ENCODE measurements at places on chromosomes 13 and 19. TPM values are rescaled to one million over a fixed set of nuclear protein-coding genes. Genes with fewer than 3 reads are reported as not detected.

DNA sequence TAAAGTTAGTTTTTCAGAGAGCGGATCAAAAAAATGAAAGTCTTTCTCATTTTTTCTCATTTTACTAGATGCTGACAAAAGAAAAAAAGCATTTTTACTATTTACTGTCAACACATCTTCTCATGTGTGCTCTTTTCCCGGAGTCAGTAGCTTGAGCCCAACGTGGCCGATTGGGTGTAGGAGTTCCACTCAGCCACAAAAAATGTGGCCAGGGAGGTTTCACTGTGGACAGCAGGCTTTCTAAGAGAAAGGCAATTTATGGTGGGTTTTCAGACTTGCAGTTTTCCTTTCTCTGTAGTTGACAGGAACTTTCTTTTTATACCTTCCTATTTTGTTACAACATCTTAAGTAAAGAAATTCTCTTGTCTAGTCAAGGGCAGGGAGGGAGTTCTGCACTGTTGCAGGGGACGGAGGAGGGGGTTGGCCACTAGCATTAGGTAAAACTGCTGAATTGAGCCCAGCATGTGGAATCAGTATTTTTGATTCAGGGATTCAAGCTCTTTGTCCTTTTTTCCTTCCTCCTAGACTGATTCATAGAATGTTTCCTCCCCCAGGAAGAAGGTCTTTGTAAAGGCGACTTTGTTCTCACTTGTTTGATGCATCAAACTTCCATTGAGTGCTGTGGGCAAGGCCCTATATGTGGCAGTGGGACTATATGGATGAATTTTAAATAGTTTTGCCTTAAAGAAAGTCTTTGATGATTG lies 123.1 kb downstream of the B3GLCT start:
- peak; percentile 60 for DNase-seq
- H3K27me3 ChIP-seq = no peaks in the 10 kb centered on the region
- no peak overlapping the region for H3K27ac ChIP-seq
- no peaks in the 10 kb centered on the region for H3K4me1 ChIP-seq
- H3K4me3 ChIP-seq = no peak overlapping the region

DNA sequence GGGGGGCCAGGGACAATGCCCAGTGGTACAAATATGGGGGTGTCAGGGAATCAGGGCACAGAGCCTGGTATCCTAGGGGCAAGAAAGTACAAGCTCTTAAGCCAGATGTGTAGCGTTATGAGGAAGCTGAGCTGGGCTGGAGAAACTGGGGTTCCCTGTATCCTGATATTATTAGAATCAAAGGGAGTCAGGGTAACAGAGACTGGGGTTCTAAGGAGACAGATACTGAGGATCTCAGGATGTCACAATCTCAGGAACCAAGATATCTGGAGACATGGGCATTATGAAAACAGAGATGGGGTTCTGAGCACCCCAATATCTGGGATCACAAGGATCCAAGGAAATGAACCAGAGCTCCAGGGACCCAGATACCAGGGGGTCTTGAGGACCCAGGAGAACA lies 784 bp downstream of the BCL3 start:
- H3K4me3 ChIP-seq = peak overlapping the region; percentile 76
- H3K27me3 ChIP-seq = no peaks in the 10 kb centered on the region
- H3K4me1 ChIP-seq = peaks cover 90% of the 10 kb centered on the region
- H3K36me3 ChIP-seq = peaks cover 28% of the 10 kb centered on the region

Gene OLFM2
- total RNA-seq = 12.5 TPM

- H3K27ac ChIP-seq = no peak overlapping the region
- no peak overlapping the region for H3K4me3 ChIP-seq
- DNase-seq = no peak
- H3K4me1 ChIP-seq = no peaks in the 10 kb centered on the region
- H3K27me3 ChIP-seq = no peaks in the 10 kb centered on the region
- no peaks in the 10 kb centered on the region for H3K36me3 ChIP-seq
These were observed 227.1 kb downstream of the GGACT start for GRCh38 chr13:100361504-100361903.

GRCh38 chr13:81058211-81058915 lies 717.4 kb upstream of the SPRY2 start:
- H3K4me1 ChIP-seq = no peaks in the 10 kb centered on the region
- no peaks in the 10 kb centered on the region for H3K36me3 ChIP-seq
- no peak for DNase-seq
- no peak overlapping the region for H3K27ac ChIP-seq

DNA sequence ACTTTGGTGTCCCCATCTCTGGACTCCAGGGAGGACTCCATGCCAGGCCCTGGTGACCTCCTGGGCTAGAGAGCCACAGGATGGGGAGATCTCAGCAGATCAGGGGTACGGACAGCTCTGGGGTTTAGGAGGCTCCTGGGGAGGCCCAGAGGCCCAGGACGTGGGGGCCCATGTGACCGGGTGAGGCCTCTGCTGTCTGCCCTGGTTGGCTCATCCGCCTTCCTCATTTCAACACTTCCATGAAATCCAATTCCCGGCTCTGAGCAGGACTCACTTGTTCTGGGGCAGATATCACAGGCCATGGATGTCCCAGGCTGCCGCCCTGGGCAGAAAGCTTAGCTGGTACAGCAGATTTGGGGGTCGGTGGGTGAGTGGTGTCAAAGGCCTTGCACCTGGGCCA lies 1.1 kb upstream of the PRAM1 start:
- H3K36me3 ChIP-seq = no peaks in the 10 kb centered on the region
- H3K4me1 ChIP-seq = peaks cover 20% of the 10 kb centered on the region
- DNase-seq = no peak

Gene HRC
- total RNA-seq = 3.4 TPM

DNA sequence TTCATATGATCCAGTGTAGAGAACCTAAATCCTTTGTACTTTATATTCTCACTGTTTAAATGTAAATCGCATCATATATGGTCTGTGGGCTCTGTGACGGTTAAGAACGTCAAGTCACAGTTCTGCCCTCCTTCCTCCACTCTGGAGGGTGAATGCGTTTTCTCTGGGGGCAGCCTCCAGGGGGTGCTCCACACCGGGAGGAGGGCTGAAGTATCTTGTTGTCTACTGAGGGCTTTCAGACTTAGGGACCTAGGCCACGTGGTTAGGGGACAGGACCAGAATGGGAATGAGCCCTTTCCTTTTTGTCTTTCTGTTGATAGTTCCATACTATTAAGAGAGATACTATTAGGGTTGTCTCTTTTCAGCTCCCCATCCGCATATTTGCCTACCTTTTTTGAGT lies 504.9 kb downstream of the FGF9 start:
- H3K27ac ChIP-seq = no peak overlapping the region
- DNase-seq = no peak
- H3K36me3 ChIP-seq = no peaks in the 10 kb centered on the region
- no peaks in the 10 kb centered on the region for H3K4me1 ChIP-seq
- H3K4me3 ChIP-seq = no peak overlapping the region
- no peaks in the 10 kb centered on the region for H3K27me3 ChIP-seq

Gene UGGT2
- total RNA-seq = 48.6 TPM

GRCh38 chr13:41579168-41579567 lies 121.8 kb downstream of the RGCC start:
- H3K4me3 ChIP-seq = no peak overlapping the region
- no peak for DNase-seq
- no peaks in the 10 kb centered on the region for H3K27me3 ChIP-seq
- peaks cover 1% of the 10 kb centered on the region for H3K36me3 ChIP-seq

- H3K4me1 ChIP-seq = peaks cover 16% of the 10 kb centered on the region
- peaks cover 82% of the 10 kb centered on the region for H3K36me3 ChIP-seq
- no peak overlapping the region for H3K27ac ChIP-seq
- no peaks in the 10 kb centered on the region for H3K27me3 ChIP-seq
These were observed 52.0 kb downstream of the EPS15L1 start for GRCh38 chr19:16419669-16420335.

DNA sequence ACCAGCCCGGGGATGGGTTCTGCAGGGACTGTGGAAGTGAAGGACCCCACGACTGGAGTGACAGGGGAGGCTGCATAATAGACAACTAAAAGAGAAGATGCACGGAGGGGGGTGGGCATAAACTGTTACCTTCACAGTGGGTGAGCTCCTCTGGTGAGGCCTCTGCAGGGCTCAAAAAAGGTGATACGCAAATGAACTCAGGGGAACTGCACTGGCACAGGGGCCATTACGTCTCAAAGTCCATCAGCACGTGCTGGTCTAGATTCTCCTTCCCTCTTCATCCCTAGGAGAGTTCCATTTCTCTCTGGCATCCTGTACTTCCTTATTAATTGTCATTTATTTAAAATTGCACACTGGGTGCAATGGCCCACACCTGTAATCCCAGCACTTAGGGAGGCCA lies 8.1 kb upstream of the FFAR2 start:
- peaks cover 43% of the 10 kb centered on the region for H3K27me3 ChIP-seq
- no peak overlapping the region for H3K4me3 ChIP-seq
- peaks cover 21% of the 10 kb centered on the region for H3K4me1 ChIP-seq
- no peak for DNase-seq
- no peak overlapping the region for H3K27ac ChIP-seq

- H3K27me3 ChIP-seq = no peaks in the 10 kb centered on the region
- H3K4me1 ChIP-seq = peaks cover 28% of the 10 kb centered on the region
- peaks cover 92% of the 10 kb centered on the region for H3K36me3 ChIP-seq
- H3K27ac ChIP-seq = peak overlapping the region; percentile 91
- no peak overlapping the region for H3K4me3 ChIP-seq
These were observed 14.5 kb upstream of the SPC24 start for GRCh38 chr19:11169896-11170678.

Gene SSC5D
- 10.1 TPM for total RNA-seq

Gene TMTC4
- total RNA-seq = 8.4 TPM

DNA sequence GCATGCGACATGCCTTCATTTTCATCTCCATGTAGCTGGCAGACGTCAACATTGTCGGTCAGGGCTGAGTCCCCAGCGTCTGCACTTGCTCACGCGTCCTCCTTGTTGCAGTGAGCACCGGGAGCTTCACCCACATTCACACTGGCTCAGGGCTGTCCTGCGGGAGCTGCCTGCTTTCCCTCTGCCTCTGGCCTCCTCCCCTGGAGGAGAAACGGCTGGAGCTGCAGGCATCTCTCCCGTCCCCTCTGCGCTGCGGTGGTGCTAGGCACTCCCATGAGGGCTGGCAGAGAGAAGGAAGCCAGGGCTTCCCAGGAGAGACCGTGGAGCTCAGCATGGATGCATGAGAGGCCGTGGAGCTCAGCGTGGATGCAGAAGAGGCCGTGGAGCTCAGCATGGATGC lies 18.4 kb upstream of the TMEM255B start:
- H3K4me1 ChIP-seq = no peaks in the 10 kb centered on the region
- H3K27ac ChIP-seq = no peak overlapping the region
- no peaks in the 10 kb centered on the region for H3K36me3 ChIP-seq
- no peak overlapping the region for H3K4me3 ChIP-seq
- no peak for DNase-seq

- H3K27ac ChIP-seq = no peak overlapping the region
- no peak overlapping the region for H3K4me3 ChIP-seq
- no peaks in the 10 kb centered on the region for H3K27me3 ChIP-seq
- no peaks in the 10 kb centered on the region for H3K4me1 ChIP-seq
- H3K36me3 ChIP-seq = no peaks in the 10 kb centered on the region
- DNase-seq = no peak
These were observed 241.2 kb downstream of the ABCC4 start for GRCh38 chr13:95060014-95060519.

DNA sequence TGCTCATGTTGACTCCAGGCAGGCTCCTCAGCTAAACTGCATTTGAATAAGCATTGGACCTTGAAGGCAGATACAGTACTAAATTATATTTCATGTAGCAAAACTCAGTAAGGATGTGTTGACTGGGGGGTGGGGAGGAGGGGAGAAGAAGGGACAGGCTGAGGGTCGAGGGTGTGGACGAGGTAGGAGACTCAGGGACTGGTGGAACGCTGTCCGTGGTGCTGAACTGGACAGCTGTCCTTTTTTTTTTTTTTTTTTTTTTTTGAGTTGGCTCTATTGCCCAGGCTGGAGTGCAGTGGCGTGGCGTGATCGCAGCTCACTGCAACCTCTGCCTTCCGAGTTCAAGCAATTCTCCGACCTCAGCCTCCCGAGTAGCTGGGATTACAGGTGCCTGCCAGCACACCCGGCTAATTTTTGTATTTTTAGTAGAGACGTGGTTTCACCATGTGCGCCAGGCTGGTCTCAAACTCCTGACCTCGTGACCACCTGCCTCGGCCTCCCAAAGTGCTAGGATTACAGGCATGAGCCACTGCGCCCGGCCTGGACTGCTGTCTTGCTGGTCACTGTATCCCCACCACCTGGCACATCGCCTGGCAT lies 33.2 kb upstream of the CASP14 start:
- no peak overlapping the region for H3K4me3 ChIP-seq
- no peak for DNase-seq
- H3K4me1 ChIP-seq = no peaks in the 10 kb centered on the region

DNA sequence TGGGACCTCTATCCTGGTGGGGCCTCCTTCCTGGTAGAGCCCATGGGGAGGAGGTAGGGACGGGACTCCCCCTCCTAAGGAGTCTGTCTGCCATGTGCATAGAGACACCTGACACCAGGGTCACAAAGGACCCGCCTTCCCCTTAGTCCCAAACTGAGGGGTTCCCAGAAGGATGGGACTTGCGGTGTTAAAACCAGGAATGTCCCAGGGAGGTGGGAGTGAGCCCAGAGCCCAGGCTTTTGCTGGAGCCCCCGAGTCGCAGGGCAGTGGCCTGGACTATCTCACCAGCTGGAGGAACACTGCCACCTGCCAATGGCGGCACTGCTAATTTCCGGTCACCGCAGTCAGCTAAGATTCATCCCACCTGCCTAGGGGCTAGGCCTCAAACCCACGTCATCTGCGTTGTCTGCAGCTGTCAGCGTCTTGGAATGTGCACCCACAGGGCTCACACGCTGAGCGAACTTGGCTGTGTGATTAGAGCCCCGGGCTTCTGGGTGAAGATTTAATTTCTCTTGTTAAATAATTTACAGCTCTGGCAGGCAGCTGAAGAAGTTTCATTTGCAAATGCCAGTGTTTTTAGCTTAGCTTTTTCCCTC lies 31.9 kb upstream of the ATP11A start:
- DNase-seq = no peak
- no peak overlapping the region for H3K4me3 ChIP-seq
- H3K4me1 ChIP-seq = peaks cover 15% of the 10 kb centered on the region
- no peaks in the 10 kb centered on the region for H3K36me3 ChIP-seq
- no peak overlapping the region for H3K27ac ChIP-seq

- H3K27ac ChIP-seq = no peak overlapping the region
- no peak for DNase-seq
- H3K4me3 ChIP-seq = no peak overlapping the region
- peaks cover 18% of the 10 kb centered on the region for H3K4me1 ChIP-seq
- H3K36me3 ChIP-seq = no peaks in the 10 kb centered on the region
- no peaks in the 10 kb centered on the region for H3K27me3 ChIP-seq
These were observed 84.1 kb upstream of the FRY start for GRCh38 chr13:31947506-31947905.

GRCh38 chr13:46753917-46754316 lies 43.0 kb downstream of the ESD start:
- no peaks in the 10 kb centered on the region for H3K27me3 ChIP-seq
- no peak for DNase-seq
- H3K4me1 ChIP-seq = peaks cover 5% of the 10 kb centered on the region
- H3K27ac ChIP-seq = no peak overlapping the region
- H3K36me3 ChIP-seq = peaks cover 33% of the 10 kb centered on the region
- H3K4me3 ChIP-seq = no peak overlapping the region
